ENCODE measurements at places on chromosomes 12 and 14.

GRCh38 chr12:93824514-93825500 lies 147.6 kb downstream of the CRADD start:
- DNase-seq, result no peak

DNA sequence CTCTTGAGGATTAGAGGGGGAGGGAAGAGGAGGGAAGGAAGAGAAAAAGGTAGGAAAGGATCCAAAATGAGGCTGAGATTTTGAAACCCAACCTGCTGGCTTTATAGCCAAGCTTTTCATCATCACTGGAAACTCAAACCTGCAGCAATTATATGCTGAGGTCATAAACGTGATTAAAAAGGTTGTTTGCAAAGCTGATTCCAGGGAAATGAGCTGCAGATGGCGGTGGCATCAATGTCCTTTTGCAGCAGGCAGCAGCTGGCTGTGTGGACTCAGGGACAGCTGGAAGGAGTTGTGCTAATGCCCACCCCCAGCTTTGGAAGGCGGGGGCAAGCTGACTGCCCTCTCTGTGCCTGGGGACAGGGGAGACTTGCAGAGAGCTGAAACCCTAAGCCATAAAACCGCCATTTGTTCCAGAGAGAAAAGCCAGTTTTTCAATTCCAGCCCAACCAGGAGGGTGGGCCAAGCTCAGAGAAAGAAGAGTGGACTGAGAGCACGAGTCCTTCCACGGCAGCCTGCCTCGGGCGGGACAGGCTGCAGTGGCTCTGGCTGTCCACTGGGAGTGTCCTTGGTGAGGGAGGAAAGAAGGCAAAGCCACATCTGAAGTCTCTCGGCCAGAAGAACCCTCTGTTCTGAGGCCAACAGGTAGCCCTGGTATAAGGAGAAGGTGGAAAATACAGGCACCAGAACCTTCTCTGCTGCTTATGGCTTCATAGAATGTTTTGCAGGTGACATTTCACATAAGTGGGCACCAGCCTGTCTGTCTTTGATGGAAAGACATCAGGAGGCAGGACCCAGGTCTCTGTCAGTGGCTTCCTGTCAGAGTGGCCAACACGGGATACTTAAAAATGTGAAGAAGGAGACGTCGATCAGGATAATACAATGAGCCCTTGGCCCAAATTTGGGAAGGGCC lies 90.7 kb downstream of the SINHCAF start:
- no peak for DNase-seq

- no peak for DNase-seq
Observed at GRCh38 chr12:11655842-11656241, 6.4 kb downstream of the ETV6 start.

DNA sequence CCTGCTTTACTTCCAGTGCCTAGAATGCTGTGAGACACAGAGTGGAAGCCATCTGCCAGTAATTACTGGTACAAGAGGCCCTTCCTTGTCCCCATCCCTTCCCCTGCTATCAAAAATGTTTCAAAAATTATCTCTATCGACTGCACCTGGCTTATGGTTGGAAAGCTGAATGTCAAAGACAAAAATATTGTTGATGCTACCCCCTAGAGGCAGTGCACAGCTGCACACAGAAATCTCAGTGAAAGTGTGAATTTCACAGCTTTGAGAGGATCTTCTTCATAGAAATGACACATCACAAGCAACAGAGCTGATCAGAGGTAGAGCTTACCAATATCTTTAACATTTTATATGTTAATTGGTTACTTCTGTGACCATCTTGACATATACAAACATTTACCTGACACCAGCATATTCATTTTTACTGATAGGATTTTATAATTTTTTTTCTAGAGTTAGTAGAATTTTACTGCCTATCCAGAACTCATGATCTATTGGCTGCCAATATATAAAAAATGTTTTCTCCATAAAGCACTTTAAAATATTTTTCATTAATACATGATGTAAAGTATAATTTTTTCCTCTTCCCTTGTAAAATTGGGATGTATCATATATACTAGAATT lies 138.0 kb downstream of the AACS start:
- no peak for DNase-seq

DNA sequence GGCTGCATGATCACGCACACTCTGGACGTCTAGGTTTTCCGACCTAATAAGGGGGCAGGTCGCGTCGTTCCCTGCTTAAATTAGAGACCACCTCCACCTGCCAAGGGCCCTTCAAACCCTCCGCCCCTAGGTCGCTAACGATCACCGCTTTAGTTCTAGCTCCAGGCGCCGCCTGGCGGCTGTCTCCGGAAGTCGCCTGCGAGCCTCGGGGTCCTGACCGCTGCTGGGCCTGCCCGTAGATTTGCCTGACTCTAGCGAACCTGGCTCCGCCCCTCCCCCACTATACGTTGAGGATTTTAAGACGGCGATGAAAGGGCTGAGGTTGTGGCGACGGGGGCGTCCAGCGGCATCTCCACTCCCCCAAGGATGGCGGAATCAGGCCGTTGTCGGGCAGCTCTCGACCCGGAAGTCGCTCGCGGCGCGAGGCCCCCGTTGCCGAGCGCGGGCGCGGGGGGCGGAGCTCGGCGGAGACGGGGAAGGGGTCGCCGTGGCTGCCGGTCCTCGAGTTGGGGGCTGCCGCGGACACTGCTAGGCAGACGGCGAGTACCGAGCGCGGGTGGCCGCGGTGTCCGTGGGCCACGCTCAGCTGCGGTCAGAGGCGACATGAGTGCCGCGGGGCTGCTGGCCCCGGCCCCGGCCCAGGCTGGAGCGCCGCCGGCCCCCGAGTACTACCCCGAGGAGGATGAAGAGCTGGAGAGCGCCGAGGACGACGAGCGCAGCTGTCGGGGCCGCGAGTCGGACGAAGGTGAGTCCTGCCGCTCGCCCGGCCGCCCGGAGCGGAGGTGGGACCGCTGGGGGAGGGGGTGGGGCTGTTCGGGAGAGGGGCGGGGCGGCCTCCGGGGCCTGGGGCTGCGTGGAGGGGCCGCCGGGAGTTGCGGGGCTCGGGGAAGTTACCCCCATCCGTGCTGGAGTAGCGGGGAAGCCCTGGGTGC lies at the start of gene SUDS3:
TSS of gene SUDS3 (plus strand) at position 467 of the 932 bp plus-strand sequence. CDS start at position 604, 137 bp downstream.
- peak; percentile 84 for DNase-seq

- no peak for DNase-seq
Observed at GRCh38 chr14:32698831-32699230, 239.8 kb upstream of the NPAS3 start.

- DNase-seq, result no peak
Observed at GRCh38 chr14:86066651-86067050, 536.7 kb downstream of the FLRT2 start.

DNA sequence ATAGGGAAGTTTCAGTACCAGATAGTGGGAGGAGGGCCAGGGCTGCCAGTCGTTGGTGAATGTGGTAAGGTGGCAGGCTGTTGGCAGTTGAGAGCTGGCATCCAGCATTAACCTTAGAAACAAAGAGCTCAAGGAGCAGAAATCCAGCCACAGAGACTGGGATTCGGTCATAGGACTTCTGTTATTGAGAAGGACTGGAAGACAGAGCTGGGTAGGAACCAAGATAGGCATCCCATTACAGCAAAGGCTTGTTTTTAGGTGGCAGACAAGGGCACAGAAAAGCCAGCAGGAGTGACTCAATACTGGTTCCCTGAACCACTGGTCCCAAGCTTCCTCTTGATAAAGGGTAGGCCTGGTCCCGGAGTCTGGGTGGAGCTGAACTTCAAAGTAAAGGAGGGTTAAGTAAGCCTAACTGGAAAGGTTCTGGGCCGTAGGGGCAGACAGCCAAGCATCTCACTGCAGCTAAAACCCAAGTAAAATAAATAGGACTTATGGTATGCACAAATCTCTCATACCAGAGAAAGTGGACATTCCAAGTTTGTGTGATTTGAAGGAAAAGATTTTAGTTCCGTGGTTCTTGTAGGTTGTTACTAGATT lies 147.9 kb downstream of the ETV6 start:
- no peak for DNase-seq

- no peak for DNase-seq
Observed at GRCh38 chr12:111776836-111777344, 10.2 kb downstream of the ALDH2 start.

- DNase-seq, result peak; percentile 84
Observed at GRCh38 chr14:61525293-61526011, 169.9 kb upstream of the HIF1A start.

- peak; percentile 24 for DNase-seq
Observed at GRCh38 chr14:92846162-92846897, 52.2 kb downstream of the GOLGA5 start.

DNA sequence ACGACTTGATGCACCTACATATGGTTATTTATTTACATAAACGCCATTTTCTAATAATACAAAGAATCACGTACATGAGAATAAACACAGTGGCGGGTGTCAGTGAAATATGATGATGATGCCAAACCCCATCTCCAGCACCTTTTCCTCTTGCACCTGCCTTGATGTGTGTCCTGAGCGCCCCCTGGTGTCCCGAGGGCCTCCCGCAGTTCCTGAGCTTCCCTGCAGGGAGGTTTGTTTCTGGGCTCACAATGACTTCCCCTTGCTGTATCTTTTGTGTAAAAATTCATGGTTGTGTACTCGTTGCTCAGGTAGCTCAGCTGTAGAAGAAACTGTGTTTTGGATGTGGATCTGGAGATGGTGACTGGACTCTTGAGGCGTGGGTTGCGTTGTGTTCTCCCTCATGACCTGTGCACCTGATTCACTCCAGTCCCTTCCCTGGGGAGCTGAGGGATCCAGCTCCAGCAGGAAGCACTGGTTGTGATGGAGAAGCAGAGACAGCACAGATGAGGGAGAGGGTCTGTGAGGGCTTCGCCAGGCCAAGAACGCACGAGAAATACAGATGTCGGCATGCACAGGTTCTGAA lies 1037.8 kb downstream of the TMEM121 start:
- DNase-seq, result peak; percentile 13

DNA sequence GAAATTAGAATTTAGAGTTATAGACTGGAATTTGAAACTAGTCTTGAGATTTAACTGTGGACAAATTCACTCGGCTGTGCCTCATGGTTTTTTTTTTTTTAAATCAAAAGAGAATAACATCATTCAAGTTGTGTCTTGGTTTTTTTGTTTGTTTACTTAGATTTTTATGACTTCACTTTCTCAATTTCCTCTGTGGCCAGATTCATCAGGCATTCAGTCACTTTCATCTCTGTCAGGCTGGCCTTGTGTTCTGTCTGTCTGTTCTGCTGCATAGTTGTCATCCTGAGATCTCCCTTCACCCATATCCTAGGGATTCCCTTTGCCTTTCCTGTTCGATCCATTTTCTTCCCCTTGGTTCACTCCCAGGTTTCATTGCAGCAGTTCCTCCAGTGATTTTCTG lies 10.0 kb downstream of the MARK3 start:
- DNase-seq, result no peak
